ENCODE measurements at places on chromosomes 6 and 20.
A peak's percentile ranks its signal among the peaks of the same experiment; 100 is the strongest.

- no peak for DNase-seq
Measured at GRCh38 chr6:4112366-4112765, 23.0 kb downstream of the ECI2 start.

DNA sequence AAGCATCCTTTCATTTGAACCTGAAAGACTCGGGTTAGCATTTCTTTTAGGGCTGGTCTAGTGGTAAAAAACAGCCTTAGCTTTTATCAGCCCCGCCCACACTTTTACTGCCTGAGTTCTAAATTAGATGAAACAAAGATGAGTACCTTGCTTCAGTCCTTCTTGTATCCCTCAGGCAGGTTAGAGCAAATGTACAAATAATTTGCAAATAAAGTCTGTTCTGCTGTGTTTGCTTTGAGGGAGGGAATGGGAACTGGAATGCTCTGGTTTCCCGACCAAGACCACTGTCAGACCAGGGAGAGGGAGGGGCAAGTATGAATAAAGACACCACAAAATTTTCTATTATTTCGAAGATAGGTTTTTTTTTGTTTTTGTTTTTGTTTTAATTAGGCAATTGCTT, 85.5 kb upstream of the FLRT3 start:
- no peak for DNase-seq

GRCh38 chr6:36916126-36916525, 30.4 kb downstream of the C6orf89 start:
- DNase-seq: no peak

- no peak for DNase-seq
Measured at GRCh38 chr6:134314006-134314821, 3.7 kb downstream of the SGK1 start.

GRCh38 chr6:54602591-54602990, 244.0 kb upstream of the FAM83B start:
- DNase-seq: no peak

DNA sequence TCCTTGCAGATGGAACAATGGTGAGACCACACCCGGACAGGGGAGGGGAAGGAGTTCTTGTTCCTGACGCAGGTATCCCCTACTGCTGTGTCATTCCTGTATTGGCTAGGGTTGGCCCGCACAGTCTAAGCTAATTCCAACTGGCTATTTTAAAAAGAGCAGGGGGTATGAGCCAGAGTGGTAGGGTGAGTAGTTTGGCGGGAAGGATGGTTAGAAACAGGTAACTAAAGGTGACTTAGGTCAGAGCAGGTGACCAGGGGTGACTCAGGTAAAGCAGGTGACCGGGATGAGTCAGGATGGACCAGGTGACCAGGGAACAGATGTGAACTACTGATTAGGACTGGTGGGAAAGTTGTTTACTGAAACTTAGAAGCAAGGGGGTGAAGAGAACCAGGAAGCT, 58.0 kb downstream of the ZNF292 start:
- no peak for DNase-seq

GRCh38 chr6:83517500-83517899, 5.2 kb downstream of the PRSS35 start:
- DNase-seq: no peak

DNA sequence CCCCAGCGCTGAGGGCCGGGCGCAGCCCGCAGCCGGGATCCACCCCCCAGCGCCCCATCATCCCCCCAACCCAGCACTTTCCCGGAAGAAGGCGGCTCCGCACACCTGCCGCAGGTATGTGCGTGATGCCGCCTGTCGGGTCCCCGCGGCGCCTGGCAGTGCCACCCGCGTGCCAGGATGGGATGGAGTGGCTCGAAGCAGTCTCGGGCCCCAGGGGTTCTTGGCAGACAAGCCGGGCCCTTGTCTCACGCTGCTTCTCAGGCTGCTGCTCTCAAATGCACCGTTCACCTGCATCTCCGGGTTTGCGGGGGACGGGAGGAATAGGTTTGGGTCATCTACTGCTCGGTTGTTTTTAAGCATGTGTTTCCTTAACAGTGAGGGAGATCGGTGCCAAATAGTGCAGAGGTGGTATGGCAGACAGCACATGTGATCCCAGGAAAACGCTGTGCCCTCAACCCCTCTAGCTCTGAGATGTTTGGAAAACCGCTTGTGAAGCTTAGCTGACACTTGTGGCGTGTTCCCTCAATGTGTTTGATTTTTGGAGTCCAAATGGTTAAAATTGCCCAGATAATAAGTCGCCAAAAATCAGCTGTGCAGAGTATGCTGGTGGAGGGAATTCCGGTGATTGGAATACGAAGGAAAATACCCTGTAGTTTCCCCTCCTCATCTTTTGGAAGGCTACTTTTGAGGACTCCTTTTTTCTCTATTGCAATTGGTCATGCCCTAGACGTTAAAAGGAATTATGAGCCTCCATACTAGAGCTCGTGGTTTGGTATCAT, 926 bp downstream of the MYLIP start:
- peak; percentile 17 for DNase-seq

DNA sequence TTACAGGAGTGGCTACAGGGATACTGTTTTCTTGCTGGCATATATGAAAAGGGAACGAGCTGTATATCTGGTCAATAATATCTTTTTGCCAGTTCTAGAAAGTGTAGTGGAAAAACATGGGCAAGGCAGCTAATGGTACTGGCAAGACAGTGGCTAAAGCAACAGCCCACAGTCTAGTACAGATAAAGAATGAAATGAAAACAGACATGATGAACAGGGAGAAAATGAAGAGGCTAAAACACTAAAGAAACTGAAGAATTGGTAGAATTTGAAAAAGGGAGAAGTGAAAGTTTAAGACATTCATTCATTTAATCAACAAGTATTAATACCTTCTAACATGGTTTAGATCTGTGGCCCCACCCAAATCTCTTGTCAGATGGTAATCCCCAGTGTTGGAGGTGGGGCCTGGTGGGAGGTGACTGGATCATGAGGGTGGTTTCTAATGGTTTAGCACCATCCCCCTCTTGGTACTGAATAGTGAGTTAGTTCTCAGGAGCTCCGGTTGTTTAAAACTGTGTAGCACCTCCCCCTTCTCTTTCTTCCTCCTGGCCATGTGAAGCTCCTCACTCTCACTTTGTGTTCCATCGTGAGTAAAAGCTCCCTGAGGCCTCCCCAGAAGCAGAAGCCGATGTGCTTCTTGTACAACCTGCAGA, 18.1 kb downstream of the FAM184A start:
- no peak for DNase-seq

GRCh38 chr20:53533500-53533899, 60.1 kb downstream of the ZNF217 start:
- no peak for DNase-seq

DNA sequence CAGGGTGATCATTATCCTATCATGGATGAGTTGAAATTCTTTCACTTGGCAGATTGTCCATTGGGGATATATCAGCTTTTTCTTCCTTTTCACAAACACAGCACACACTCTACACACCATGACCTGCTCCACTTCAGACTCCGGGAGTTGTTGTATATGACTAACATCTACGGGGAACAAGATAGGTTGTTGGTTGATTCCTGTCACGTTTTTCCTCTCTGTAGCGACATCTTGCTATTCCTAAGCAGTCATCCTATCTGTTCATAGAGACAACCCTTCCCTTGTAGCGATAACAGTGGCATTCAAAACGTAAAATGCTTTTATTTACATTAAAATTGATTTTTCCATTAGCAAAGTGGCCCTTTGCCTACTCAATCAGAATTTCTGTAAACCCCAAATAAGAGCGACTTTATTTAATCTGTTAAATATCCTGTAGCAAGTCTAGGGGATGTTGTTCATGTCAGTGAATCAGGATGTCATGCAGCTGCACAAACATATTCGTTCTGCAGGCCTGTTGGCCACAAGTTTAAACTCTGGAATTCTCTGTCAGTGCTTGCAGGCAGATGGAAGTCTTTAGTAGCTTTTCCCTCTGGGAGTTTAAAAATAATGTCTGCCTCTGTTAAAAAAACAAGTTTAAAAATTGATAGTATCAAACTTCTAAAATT, 23.1 kb downstream of the PHACTR2 start:
- DNase-seq: no peak

GRCh38 chr6:142879076-142879475, 65.9 kb downstream of the HIVEP2 start:
- no peak for DNase-seq

GRCh38 chr6:73832313-73832712, 136.3 kb downstream of the CD109 start:
- no peak for DNase-seq

DNA sequence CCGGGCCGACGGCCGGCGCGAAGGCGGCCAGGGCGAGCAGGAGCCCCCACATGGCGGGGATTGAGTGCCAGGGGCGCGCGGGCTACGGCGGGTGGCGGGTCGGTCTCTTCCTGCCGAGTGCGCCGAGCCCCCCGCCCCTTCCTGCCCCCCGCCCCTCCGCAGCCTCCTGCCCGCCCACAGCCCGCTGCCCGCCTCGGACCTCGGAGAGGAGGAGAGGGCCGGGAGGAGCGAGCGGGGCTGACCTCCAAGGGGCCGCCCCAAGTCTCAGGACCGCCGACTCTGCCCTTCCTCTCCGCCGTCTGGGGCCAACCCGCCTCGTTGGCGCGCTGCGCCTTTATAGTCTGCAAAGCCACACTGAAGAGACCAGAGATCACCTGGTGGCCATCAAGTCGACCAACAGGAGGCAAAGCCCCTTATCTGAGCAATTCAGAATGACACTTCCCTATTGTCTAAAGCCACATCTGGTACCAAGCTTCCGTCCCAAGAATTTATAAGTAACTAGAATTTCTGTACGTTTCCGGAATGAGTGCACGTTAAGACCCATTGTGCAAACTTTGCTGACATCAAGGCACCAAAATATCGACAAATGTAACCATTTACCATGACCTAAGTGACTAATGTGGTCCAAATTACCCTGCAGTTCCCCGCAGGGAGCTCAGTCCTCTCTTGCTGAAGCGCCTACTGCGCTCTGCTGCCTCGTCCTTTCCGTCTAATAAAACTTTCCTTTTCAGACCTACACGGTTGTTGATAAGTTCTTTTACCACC, at the start of gene CPXM1:
TSS of gene CPXM1 (minus strand) at position 107 of the 765 bp plus-strand sequence. CDS start at position 52, 55 bp downstream.
- no peak for DNase-seq

GRCh38 chr6:105035299-105035698, 78.4 kb downstream of the LIN28B start:
- no peak for DNase-seq

GRCh38 chr6:140445474-140446004, 1071.1 kb upstream of the CITED2 start:
- DNase-seq: no peak

GRCh38 chr6:13668291-13668928, 43.2 kb downstream of the RANBP9 start:
- no peak for DNase-seq
